ENCODE measurements at places on chromosomes 4 and X.

DNA sequence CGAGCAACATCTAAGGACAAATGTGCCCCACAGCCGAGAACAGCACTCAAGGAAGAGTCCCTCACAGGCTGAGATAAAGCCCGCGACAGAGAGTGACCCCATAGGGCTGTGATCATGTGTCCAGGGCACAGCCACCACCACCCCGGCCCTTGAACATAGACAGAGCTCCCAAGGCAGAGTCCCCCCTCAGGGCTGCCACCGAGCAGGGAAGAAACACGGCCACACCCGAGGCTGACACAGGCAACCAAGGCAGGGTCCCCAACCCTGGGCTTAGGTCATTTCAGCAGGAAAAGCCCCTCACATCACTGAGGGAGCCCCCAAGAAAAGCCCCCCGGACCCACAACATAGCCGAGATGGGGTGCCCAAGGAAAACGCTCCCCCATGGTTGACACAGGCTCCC lies 463 bp downstream of the CT45A10 start:
- no peak for DNase-seq

- DNase-seq: no peak
Observed at GRCh38 chr4:112189754-112190153, 41.8 kb upstream of the AP1AR start.

DNA sequence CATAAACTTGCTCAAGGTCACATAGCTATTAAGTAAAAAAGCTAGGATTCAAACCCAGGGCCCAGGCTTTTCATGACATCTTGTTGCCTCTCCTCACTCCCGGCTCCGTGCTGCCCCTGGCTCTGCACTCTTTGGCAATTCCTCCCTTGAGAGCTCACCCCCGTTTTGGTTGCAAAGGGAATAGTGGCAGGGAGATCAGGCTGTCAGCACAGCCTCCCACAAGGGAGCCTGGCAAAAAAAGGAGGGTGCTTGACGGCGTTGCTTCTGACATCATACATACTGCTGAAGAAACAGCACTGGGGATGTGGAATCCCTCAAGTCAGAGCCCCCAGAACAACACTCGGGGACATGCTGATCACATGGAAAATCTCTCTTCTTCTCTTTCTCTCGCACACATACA lies 20.5 kb downstream of the IQSEC2 start:
- no peak for DNase-seq

DNA sequence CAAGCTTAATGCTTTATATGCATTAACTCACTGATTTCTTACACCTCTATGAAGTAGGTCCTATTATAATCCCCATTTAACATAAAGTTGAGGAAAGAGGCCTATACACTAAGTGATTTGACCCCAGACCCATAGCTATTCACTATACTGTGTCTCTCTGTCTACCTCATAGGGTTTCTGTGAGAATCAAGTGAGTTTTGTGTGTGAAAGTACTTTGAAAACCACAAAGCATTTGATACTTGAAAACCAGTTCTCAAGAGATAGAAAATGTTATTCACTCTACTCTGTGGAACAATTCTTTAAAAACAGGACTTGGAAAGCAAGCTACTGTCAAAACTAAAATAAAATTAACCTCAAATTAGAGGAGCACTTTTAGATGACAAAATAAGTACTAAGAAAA lies 35.0 kb downstream of the SHROOM3 start:
- DNase-seq: no peak

DNA sequence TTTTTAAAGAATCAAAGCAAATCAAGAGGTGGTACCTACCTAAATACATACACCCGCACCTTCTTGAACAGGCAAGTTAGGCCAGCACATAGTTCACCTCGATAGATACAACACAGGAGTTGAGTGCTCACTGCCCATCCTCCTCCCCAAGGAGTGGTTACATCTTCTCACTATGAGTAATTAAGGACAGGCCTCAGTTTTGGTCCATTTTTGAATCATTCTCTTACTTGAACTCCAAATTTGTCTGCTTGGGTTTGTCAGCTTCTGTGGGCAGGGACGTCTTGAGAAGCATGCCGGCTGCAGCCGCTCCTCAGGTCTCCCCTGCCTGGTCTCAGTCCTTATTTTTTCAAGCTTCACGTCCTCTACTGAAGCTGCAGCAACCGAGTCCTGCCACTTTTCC lies 190.6 kb upstream of the RBPJ start:
- no peak for DNase-seq

DNA sequence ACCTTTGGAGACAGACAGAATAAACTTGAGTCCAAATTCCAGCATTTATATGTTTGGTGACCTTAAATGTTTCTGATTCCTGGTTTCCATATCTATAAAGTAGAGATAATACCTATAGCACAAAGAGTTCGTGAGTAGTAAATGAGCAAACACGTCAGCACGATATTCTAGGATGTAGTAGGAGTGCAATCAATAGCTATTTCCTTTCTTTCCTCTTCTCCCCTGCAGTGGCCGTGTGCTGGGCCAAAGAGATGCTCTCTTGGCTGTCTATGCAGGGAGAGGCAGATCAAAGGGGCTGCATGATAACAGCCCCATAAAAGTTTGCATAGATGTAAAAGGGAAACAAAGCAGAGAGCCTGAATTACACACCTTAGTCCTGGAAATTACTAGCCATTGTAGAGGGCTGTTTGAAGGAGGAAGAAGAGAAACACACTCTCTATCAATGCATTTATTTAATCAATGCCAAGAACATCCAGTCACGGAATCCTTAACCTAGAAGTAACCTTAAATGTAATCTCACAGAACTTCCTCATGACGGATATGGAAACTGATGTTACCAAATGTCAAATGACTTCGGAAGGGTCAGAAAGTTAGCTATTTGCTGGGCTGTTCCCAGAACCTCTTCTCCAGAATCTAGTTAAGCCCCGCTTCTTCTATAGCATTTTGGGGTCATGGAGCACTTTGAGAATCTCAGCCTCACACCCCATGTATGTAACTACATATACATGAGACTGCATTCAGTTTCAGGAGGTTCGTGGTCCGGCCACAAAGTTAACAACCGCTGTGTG lies 35.5 kb upstream of the PLAC8 start:
- DNase-seq: no peak

GRCh38 chrX:105315248-105315647 lies 94.8 kb upstream of the TEX13A start:
- no peak for DNase-seq
